ENCODE measurements at places on chromosomes 2 and 18.

- no peak for DNase-seq
Measured at GRCh38 chr2:85828725-85829124, 60.1 kb downstream of the ST3GAL5 start.

GRCh38 chr2:150656002-150656401, 168.5 kb upstream of the RND3 start:
- DNase-seq: no peak

GRCh38 chr18:42072407-42072806, 117.4 kb downstream of the PIK3C3 start:
- DNase-seq: no peak

- no peak for DNase-seq
Measured at GRCh38 chr18:8951491-8951890, 151.0 kb upstream of the NDUFV2 start.

DNA sequence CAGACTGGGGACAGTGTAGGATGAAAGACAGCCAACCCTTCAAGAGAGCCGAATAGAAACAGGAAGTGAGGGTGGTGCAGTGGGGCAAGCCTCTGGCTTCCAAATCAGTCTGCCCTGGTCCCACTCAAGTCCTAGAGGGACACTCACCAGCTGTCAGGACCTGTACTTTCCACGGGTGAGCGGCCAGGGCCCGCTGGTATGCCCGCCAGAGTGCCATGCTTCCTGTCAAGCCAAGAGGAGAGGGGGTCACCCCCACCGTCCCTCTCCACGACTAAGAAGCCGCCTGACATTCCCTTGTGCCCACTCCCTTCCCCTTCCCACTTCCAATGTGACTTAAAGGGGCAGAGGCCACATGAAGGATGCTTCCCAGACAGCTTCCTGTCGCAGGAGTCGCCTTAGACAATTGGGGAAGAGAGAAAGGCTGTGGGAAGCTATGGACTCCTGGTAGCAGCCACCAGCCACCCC, 564 bp downstream of the MPV17 start:
- DNase-seq: peak; percentile 27

All from fibroblast of skin of back (primary cell).